B cell (primary cell): ENCODE measurements at places on chromosomes 16 and 17. TPM values are rescaled to one million over a fixed set of nuclear protein-coding genes. Genes with fewer than 3 reads are reported as not detected.

DNA sequence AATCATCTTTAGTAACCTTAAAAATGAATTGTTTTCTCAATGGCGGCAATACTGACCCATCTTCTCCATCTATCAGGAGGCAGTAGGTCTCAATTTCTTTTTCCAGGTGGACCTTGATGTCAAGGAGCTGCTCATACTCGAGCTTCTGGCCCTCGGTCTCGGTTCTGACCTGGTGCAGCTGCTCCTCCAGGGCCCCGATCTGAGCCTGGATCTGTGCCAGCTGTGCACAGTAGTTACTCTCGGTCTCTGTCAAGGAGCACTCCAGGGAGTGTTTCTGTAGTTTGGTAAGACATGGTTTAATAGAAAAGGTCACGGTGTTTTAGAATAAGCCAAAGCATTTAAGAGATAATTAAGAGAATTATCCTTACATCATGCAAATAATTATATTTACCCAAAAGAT lies 4.9 kb downstream of the KRT27 start:
- H3K4me1 ChIP-seq: peaks cover 5% of the 10 kb centered on the region
- no peak overlapping the region for H3K4me3 ChIP-seq
- H3K36me3 ChIP-seq: no peaks in the 10 kb centered on the region
- no peak for DNase-seq
- H3K27ac ChIP-seq: no peak overlapping the region

DNA sequence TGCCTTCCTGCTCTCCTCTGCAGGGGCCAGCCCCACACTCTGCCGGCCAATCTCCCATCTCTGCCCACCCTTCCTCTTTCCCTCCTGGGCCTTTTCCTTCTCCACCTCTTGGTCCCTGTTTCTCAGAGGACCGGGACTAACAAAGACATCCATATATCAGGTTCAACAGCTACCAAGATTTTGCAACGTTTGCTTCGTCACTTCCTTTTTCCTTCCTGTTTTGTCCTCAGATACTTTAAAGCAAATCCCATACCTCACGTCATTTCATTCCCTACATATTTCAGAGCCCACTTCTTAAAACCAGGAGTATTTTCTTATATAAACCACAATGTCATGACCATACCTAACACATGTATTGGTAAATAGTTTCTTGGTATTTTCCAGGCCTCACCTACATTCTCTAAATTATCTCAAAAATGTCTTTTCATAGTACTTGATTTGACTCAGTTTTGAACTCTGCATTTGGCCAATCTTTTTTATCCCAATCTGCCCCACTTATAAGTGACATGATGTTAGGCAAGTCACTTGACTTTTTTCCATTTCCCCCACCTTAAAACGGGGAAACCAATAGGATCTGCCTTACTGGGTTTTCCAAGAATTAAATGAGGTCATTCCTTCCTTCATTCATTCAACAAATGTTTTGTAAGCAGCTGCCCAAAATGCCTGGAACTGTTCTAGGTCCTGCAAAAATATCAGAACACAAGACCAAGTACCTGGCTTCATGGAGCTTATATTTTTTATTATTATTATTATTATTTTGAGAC lies 7.2 kb upstream of the USP10 start:
- H3K27me3 ChIP-seq: no peaks in the 10 kb centered on the region
- no peak overlapping the region for H3K4me3 ChIP-seq
- H3K4me1 ChIP-seq: peaks cover 7% of the 10 kb centered on the region
- no peak overlapping the region for H3K27ac ChIP-seq

- no peak overlapping the region for H3K27ac ChIP-seq
- H3K27me3 ChIP-seq: no peaks in the 10 kb centered on the region
- H3K4me3 ChIP-seq: no peak overlapping the region
- DNase-seq: no peak
- H3K36me3 ChIP-seq: no peaks in the 10 kb centered on the region
These were observed 103.3 kb downstream of the SLC39A11 start for GRCh38 chr17:72989074-72989610.

DNA sequence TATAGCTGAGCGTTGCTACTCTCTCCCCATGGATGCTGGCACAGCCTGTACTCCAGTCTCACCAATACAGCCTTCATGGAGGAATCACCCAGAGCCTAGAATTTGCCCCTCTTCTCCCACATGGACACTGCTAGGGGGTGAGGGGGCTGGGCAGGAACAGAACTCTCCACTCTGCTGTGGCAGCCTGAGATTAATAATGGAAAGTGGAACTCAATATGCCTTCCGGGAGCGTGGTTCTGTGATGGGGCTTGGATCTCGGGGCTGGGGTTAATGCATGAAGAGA lies 1.2 kb downstream of the SLC9A5 start:
- no peak overlapping the region for H3K4me3 ChIP-seq
- no peaks in the 10 kb centered on the region for H3K36me3 ChIP-seq
- DNase-seq: no peak
- H3K4me1 ChIP-seq: peaks cover 31% of the 10 kb centered on the region

DNA sequence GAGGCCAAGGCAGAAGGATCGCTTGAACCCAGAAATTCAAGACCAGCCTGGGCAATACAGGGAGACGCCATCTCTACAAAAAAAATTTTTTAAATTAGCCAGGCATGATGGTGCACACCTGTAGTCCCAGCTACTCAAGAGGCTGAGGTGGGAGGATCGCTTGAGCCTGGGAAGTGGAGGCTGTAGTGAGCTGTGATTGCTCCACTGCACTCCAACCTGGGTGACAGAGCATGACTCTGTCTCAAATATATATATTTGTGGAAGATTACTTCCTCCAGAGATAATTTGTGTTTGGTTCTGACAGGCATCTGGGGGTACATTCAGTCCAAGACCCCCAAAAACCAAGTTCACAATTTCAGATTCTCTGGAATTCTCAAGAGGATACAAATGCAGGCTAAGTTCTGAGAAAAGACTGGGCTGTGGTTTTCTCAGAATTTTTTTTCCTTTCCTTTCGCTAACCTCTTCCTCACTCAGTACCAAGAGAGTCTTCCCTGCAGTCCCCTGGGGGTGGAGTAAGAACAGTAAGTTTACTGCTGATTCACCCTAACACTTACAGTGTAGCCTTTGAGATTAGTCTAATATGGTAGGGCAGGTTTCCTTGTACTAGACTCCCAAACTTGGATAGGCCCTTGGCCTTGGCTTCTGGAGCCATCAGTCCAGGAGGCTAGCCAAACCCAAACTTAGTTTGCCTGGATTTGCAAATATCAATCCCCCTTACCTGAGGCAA lies 15.1 kb downstream of the GSDMB start:
- H3K4me1 ChIP-seq: peaks cover 6% of the 10 kb centered on the region
- no peak for DNase-seq
- H3K27ac ChIP-seq: no peak overlapping the region
- H3K36me3 ChIP-seq: peaks cover 4% of the 10 kb centered on the region
- no peaks in the 10 kb centered on the region for H3K27me3 ChIP-seq

DNA sequence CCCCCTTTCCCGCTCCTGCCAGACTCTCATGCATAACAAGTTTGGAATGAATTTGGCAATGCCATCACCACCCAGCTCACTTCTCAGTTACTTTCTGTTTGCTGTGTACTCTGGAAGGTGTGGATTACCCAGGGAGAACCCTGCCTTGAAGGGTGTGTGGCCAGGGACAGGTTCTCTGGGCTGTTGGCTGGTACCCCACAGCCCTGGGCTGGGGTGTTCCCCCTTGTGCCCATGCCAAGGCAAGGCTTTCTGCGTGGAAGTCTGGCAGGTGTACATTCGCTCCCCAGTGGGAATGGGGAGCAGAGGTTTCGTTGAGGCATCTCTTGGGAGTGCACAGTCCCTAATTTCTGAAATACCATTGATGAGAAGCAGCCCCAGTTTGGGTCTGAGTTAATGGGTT lies 187.7 kb downstream of the CCDC182 start:
- no peak for DNase-seq
- H3K4me1 ChIP-seq: peaks cover 66% of the 10 kb centered on the region
- no peak overlapping the region for H3K4me3 ChIP-seq

DNA sequence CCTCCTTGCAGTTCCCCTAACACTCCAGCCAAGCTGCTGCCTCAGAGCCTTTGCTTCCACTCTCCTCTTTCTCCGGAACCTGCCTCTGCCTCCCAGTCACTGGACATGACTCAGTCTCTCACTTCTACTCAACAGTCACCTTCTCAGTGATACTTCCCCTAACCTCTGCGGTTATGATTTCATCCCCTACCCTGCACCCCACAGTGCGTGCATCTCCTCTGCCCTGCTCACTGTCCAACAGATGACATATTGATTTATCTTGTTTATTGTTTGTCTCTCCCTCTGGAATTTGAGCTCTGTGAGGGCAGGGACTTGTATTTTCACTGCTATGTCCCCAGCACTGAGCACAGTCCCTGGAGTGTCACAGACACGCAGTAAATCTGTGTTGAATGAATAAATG lies 100.7 kb downstream of the CYLD start:
- peaks cover 7% of the 10 kb centered on the region for H3K27me3 ChIP-seq
- H3K4me3 ChIP-seq: no peak overlapping the region
- no peaks in the 10 kb centered on the region for H3K36me3 ChIP-seq
- H3K4me1 ChIP-seq: peaks cover 11% of the 10 kb centered on the region
- H3K27ac ChIP-seq: no peak overlapping the region

GRCh38 chr17:61247439-61247838 lies 152.2 kb upstream of the TBX2 start:
- no peaks in the 10 kb centered on the region for H3K4me1 ChIP-seq
- no peak overlapping the region for H3K27ac ChIP-seq
- H3K4me3 ChIP-seq: no peak overlapping the region
- no peaks in the 10 kb centered on the region for H3K36me3 ChIP-seq
- H3K27me3 ChIP-seq: no peaks in the 10 kb centered on the region

DNA sequence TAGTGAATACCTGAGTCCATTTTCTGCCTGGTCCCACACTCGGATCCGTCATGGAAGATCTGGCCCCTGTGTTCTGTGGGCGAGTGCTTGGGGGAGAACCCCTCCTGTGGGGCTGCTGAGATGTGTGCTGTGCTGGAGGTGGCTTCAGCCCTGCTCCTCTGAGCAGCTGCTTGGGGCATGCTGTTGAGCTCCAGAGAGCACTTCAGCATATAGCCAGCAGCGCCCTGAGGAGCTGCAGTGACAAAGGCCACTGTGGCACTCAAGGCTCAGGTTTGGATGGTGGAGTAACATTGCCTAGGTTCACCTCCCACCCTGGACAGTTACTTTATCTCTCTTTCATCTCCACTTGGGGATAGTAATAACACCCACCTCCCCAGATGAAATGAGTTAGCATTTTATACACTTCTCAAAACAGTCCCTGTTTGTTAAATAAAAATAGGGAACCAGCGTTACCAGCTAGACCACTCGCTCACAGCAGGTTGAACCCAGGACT lies 75.3 kb downstream of the KSR1 start:
- DNase-seq: no peak
- H3K27me3 ChIP-seq: no peaks in the 10 kb centered on the region
- no peak overlapping the region for H3K4me3 ChIP-seq
- peak overlapping the region; percentile 36 for H3K27ac ChIP-seq
- no peaks in the 10 kb centered on the region for H3K36me3 ChIP-seq

GRCh38 chr17:1158879-1159278 lies 20.9 kb downstream of the ABR start:
- peaks cover 3% of the 10 kb centered on the region for H3K36me3 ChIP-seq
- no peaks in the 10 kb centered on the region for H3K27me3 ChIP-seq
- no peak overlapping the region for H3K4me3 ChIP-seq
- H3K27ac ChIP-seq: no peak overlapping the region
- no peak for DNase-seq
- H3K4me1 ChIP-seq: no peaks in the 10 kb centered on the region

- no peak overlapping the region for H3K27ac ChIP-seq
- no peaks in the 10 kb centered on the region for H3K4me1 ChIP-seq
- no peak for DNase-seq
- no peaks in the 10 kb centered on the region for H3K27me3 ChIP-seq
- H3K36me3 ChIP-seq: no peaks in the 10 kb centered on the region
These were observed 21.5 kb downstream of the ABCA10 start for GRCh38 chr17:69207151-69207550.

DNA sequence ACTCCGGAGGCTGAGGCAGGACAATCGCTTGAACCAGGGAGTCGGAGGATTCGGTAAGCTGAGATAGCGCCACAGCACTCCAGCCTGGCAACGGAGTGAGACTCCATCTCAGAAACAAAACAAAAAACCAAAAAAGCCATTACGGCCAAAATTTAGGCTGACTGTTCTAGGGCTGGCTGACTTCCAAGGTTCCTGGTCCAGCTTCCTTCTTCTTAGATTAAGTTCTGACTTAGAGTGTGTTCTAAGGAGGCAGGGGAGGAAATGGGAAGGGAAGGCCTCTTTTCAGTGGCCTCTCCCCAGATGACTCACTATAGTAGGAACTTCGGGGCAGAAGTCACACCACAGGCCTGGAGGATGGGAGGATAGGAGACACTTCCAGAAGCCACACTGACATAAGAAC lies 27.7 kb upstream of the CLEC18B start:
- H3K4me3 ChIP-seq: no peak overlapping the region
- peaks cover 44% of the 10 kb centered on the region for H3K36me3 ChIP-seq
- no peak for DNase-seq
- H3K27ac ChIP-seq: no peak overlapping the region
- H3K27me3 ChIP-seq: no peaks in the 10 kb centered on the region
- peaks cover 4% of the 10 kb centered on the region for H3K4me1 ChIP-seq

DNA sequence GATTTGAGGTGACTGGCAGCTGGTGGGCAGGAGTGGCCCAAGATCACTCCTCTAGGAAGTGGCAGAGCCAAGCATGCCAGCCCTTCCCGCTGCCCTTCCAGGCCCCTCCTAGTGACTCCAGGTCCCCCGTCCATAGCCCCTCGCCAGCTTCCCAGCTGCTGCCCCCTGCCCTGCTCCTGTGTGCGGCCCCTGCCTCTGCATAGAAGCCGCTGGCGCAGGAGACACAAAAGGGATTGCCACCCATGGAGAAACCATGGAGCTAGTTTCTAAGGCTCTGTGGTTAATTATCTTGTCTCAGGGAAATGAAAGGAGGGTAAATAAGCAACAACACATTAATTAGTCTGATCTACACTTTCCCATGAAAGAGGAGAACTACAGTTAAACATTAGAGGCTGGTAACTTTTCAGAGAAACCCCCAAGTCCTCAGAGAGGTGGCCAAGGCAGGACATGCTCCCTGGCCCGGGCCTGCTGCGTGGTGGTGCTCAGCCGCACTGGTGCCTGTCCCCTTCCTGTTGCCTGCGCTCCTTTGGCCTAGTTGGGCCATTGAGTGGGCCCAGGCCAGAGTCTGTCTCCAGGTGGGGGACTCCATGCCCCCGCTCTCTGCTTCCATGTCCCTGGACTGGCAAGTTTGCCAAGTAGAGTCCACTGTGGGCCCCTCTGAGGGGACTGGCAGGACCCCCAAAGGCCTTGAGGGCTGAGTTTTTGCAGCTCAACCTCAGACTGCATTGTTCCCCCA lies 65.2 kb downstream of the PRMT7 start:
- peaks cover 7% of the 10 kb centered on the region for H3K4me1 ChIP-seq
- H3K4me3 ChIP-seq: no peak overlapping the region
- no peak overlapping the region for H3K27ac ChIP-seq
- H3K36me3 ChIP-seq: no peaks in the 10 kb centered on the region
- H3K27me3 ChIP-seq: no peaks in the 10 kb centered on the region

- H3K36me3 ChIP-seq: peaks cover 3% of the 10 kb centered on the region
- H3K27me3 ChIP-seq: no peaks in the 10 kb centered on the region
- no peak for DNase-seq
- H3K4me1 ChIP-seq: no peaks in the 10 kb centered on the region
- no peak within 1 kb of the TSS for H3K27ac ChIP-seq
These were observed at the start of gene LASP1NB for GRCh38 chr17:38925263-38925995. LASP1NB (plus strand) TSS chr17:38925614.

The RNF157 gene
- 1.2 and 1.4 TPM in 2 replicates for total RNA-seq

The KRT34 gene
- not detected in 2 replicates for total RNA-seq

The TANGO6 gene
- 42.8 and 47.1 TPM in 2 replicates for total RNA-seq

The CTRL gene
- total RNA-seq: 5.8 and 8.1 TPM in 2 replicates

The WSCD1 gene
- total RNA-seq: not detected in 2 replicates

The SPAG5 gene
- 8.0 and 10.1 TPM in 2 replicates for total RNA-seq

The TRAF7 gene
- total RNA-seq: 42.3 and 50.9 TPM in 2 replicates

The CDRT4 gene
- total RNA-seq: 10.5 and 11.6 TPM in 2 replicates

The MYH11 gene
- total RNA-seq: 0.05 and 0.15 TPM in 2 replicates

The DNAAF8 gene
- 0.19 and 0.44 TPM in 2 replicates for total RNA-seq

The ESRP2 gene
- 0.27 TPM in 1 of 2 replicates, not detected in the other for total RNA-seq

The KRTAP1-1 gene
- not detected in 2 replicates for total RNA-seq

The ATP2A3 gene
- 817 and 821 TPM in 2 replicates for total RNA-seq

The KRT12 gene
- not detected in 2 replicates for total RNA-seq
